ENCODE measurements at places on chromosomes 4 and X.

GRCh38 chr4:69710580-69710979, 49.8 kb downstream of the SULT1B1 start:
- no peak for DNase-seq

- DNase-seq = no peak
Measured at GRCh38 chr4:9979101-9979701, 42.1 kb downstream of the SLC2A9 start.

DNA sequence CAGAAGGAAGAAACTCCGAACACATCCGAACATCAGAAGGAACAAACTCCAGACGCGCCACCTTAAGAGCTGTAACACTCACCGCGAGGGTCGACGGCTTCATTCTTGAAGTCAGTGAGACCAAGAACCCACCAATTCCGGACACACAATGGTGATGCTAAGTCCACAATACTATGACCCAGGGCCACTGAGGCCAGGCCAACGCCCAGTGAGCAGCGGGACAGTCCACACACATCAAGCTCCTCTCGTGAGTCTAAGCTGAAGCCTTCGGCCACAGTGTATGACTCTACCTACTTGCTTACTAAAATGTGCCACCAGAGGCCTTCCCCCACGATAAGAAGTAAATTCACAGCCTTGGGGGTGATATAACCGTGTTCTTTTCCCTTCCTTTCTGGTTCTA, 10.2 kb upstream of the CDKN2AIP start:
- no peak for DNase-seq

DNA sequence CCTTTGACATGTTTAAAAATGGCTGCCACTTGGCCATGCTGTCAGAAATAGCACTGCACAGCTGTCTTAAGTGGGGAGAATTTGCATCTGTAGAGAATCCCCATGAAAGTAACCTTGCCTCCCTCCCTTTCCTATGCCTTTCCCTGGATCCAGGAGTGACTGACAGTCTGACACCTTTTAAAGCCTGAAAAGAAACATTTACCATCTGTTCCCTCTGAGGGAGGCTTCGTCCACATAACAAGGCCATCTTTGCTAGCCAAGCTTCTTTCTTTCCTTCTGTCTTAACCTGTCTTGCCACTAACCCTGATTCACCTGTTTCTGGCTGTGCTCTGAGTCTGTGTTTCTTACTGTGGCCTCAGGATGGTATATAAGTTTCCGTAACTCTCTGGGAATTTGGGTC, 21.3 kb upstream of the AADAT start:
- DNase-seq = no peak

GRCh38 chrX:115093191-115093590, 75.8 kb upstream of the IL13RA2 start:
- no peak for DNase-seq

DNA sequence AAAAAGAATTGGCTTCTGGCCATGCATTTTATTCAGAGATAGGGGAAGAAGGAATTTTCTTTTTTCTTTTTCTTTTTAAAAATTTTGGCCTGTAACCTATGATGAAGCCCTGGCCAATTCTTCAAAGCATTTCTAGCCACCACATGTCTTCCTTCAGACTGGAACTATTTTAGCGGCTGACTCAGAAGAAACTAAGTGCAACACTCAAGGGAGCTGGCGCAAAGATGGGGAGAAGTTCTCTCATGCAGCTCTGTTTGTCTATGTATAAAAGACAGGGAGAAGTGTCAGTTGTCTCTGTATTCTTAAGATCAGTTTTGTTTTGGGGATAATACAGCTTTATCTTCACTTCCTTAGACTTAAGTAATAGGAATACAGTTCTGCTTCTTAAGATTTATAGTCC, 46.1 kb downstream of the MBNL3 start:
- DNase-seq = no peak

- no peak for DNase-seq
Measured at GRCh38 chrX:53320543-53321229, 39.3 kb upstream of the IQSEC2 start.

DNA sequence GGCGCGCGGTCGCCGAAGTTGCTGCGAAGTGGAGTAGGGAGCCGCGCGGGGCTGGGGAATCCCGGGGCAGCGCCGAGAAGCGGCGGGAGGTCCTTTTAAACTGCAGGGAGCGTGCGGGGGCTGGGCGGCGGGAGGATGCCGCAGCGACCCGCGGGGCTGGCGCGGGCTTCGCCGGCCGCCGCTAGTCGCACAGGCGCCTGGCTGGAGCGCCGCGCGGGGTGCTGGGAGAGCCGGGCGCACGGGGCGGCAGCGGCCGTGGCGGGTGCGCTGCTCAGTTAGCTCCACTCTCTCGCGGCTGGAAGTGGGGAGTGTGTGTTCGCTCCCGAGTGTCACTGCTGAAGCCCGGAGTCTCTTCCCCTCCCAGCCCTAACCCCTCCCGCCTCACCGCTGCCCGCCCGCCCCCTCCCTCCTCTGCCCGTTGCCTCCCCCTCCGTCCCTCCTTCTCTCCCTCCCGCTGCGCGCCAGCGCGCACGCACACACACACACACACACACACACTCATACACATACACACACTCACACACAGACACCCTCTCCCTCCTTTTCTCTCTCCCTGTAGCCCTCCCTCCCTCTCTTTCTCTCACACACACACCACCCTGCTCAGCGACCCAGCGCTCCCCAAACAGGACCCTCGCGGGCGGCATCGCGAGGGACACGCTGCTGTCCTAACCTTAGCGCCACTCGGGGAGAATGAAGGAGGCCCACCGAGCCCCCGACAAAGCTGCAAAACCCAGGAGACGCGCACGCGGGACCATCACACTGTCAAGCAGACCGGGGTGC, at the start of gene NDNF:
Gene NDNF, minus strand, starts transcription at position 312 of the 780 bp plus-strand sequence. CDS start 26,698 bp downstream, outside the sequence.
- DNase-seq = no peak

GRCh38 chr4:98967786-98968329, 27.7 kb upstream of the METAP1 start:
- DNase-seq = no peak

DNA sequence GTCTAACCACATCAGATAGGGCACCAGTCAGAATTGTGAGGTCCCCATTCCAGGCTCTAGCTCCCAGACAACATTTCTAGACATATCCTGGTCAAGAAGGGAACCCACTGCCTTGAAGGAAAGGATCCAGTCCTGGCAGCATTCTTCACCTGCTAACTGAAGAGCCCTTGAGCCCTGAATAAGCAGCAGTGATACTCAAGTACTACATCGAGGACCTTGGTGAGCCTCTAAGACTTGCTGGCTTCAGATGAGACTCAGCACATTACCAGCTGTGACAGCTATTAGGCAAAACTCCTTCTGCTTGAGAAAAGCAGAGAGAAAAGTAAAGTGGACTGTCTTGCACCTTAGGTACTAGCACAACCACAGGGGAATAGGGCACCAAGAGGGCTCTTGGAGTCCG, 205.8 kb upstream of the F9 start:
- DNase-seq = no peak

DNA sequence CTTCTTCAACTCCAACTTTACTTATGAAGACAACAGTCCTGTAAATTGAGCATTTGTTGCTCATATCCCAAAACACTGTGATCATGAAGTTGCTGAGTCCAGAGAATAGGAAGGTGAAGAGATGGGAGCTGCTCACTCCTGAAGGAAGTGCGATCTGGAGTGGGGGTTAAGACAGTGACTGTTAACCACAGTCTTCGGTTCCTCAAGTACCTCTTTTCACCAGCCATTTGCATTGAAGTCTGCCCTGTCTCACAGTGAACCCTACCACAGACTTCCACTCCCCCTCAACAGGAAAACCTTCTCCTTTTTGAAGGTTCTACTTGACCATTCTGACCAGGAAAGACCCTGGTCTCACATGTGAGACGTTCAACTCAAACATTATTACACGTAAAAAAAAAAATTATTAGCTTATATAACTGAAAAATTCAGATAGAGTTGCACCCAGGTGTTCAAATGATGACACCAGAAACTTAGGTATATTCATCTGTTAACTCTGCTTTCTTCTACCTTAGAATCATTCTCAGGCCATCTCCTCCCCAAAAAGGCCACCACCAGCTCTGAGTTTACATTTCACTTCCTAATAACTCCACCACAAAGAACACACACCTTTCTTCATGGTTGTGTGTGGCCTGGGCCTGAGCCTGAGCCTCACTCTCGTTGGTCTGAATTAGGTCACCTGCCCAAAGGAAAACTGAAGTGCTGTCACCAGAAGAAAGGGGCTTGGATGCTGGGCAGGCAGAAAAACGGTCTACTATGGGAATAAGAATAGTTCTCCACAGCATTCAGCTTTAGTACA, 199.2 kb downstream of the DCTD start:
- DNase-seq = no peak

DNA sequence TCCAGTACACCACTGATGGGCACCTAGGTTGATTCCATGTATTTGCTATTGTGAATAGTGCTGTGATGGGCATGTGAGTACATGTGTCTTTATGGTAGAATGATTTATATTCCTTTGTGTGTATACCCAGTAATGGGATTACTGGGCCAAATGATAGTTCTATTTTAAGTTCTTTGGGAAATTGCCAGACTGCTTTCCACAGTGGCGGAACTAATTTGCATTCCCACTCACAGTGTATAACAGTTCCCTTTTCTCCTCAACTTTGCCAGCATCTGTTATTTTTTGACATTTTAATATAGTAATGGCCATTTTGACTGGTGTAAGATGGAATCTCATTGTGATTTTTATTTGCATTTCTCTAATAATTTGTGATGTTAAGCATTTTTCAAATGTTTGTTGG, 25.9 kb downstream of the CC2D2A start:
- no peak for DNase-seq

DNA sequence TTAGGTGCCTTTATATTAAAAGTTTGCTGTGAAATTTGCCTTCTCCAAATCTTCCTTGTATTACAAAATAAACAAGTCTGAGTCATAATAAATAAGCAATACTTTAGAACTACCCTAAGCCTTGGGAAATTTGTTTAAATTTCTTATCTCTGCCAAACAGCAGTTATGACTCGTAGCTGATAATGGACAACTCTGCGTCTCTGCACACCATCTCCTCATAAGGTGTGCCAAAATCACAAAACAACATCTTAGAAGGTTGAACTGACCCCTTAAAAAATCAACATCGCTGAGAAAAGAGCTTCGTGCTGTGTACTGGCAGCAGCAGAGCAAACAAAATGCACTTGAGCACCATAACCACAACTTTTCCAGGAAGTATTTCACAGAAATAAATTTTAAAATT, 22.0 kb downstream of the OR13H1 start:
- DNase-seq = no peak

DNA sequence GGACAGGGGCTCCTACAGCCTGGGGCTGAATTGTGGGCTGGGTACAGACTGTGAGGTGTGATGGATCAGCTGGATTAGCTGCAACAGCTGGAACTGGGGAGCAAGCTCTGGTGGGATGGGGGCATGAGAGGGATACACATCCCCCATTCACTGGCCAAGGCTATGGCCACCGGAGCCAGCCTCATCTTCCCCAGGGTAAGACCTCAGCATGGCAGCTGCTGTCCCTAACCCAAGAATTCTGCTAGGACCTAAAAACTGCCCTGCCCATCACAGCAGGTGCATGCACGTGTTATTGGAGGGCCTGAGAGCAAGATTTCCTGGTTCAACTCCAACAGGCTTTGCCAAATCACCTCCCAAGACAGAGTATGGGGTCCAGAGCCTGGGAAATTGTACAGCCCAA, 258.6 kb upstream of the AGTR2 start:
- no peak for DNase-seq

DNA sequence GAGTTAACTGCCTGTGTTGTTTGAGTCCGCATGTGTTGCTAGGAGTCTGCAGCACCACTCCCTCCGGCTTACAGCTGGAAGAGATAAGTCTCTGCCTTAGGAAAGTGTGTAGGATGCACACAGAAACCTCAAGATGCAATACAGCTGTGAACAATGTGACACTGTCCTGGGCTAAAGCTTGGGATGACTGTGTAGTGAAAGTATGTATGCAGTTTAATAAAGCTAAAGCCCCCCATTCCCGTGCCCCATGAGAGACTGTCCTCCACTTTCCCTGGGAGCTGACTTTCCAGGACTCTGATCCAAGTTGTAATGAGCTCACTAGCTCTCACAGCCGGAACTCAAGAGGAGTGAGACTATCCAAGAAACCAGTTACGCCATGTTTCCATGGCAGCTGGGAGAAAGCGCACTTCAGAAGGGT, 156.6 kb upstream of the FTHL17 start:
- no peak for DNase-seq

DNA sequence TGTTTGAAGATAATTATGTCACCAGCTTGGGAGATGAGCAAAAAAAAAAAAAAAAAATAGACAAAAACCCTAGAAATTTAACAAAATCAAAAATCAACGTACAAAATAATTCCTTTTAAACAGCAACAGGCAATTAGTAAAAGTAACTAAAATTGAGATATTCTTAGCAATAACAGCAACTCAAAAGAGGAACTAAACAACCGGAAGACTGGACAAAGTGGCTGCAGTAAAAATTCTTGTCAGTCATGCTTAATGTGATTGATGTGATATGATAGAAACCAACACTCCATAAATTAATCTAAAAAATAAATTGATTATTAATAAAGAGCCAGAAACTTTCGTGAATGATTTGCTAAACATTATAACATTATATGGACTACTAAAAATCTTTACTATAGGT, 1534.6 kb upstream of the AGA start:
- DNase-seq = no peak

GRCh38 chr4:74223098-74223497, 65.2 kb downstream of the MTHFD2L start:
- DNase-seq = no peak

DNA sequence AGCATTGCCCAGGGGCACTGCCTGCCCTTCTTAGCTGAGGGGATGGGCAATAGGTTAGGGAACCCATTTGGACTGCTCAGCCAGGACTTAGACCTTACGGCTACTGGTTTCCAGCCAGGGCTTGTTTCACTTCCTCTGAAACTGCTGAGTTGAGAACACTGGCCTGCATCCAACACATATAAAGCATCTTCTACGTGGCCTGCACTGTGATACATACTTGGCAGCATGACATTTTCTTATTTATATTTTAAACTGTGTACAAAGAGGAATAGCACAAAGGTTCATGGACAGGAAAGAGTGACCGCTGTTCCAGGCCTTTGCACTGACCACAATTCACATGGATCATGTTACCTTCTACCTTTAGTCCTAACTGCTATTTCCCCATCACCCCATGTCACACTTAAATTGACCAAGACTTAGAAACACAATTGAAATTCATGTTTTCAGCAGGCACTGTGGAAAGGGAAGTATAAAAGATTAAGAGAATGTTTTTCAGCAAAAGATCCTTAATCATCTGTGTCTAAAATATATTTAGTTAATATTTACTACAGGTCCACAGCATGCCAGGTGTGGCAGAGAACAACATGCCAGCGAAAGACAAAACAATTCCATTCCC, 43.7 kb downstream of the NLGN4X start:
- no peak for DNase-seq

- no peak for DNase-seq
Measured at GRCh38 chrX:57367649-57368048, 81.1 kb downstream of the FAAH2 start.
